Activated CD4-positive, alpha-beta T cell treated with anti-CD3 and anti-CD28 coated beads, Interleukin-2, amount 50 U/mL, for 1 hour (primary cell): ENCODE measurements at places on chromosomes 1 and 21.

DNA sequence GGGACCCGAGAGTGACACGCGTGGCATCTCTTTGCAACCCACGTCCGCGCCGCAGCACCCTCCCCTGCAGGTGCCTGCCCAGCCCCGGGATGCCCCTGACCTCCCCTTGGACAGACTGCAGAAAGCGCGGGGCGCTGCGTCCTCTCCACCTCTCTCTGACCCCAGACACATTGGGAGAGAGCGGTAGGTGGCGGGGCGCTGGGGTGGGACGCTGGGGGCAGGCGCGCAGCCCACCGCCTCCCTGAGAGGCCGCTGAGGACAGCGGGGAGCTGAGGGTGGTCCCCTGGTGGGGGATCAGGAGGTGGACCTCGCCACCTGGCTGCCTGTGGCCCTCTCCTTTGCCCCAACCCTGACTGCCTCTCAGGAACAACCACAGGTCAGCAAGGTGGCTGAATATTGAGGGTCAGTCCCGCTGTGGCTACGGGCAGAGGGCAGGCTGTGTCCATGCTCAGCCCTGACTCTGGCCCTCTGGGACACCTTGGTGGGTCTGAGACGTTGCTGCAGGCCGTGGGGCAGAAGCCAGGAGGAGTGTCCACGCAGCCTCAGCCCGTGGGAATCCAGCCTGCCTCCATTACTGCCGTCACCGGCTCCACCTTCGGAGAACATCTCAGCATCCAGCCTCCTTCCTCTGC lies 761 bp upstream of the UBE2J2 start:
- no peak for DNase-seq

DNA sequence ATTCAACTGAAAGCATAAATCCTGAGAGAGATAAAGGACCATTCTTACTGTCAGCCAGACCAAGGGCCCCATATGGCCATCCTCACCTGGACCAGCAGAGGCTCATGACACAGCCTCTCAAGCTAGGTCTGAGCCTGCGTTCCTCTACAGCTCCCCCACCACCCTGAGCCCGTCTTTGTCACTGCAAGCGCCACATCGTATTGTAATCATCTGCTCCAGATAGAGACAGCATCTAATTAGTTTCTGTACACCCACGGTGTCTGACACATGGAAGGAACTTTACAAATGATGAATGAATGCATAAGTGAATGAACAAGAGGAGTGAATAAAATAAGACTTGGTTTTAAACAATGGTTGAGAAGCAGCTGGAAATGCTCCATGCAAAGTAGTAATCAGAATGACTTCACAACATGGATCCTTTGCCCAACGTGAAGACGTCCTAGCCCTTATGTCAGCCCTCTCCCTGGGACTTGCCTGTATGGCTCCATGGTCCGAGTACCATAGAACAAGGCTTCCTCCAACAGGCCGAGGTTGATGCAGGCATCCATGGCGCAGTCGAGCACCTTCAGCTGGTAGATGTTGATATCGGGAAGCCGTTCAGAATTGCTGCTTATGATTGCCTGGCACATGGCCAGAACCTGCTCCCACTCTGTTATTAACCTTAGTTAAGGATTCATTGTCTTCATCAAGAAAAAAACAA lies 648.9 kb downstream of the SMYD3 start:
- no peak for DNase-seq

GRCh38 chr1:202227997-202228401 lies 34.4 kb downstream of the LGR6 start:
- DNase-seq: no peak

GRCh38 chr1:186974774-186975181 lies 146.0 kb downstream of the PLA2G4A start:
- no peak for DNase-seq

DNA sequence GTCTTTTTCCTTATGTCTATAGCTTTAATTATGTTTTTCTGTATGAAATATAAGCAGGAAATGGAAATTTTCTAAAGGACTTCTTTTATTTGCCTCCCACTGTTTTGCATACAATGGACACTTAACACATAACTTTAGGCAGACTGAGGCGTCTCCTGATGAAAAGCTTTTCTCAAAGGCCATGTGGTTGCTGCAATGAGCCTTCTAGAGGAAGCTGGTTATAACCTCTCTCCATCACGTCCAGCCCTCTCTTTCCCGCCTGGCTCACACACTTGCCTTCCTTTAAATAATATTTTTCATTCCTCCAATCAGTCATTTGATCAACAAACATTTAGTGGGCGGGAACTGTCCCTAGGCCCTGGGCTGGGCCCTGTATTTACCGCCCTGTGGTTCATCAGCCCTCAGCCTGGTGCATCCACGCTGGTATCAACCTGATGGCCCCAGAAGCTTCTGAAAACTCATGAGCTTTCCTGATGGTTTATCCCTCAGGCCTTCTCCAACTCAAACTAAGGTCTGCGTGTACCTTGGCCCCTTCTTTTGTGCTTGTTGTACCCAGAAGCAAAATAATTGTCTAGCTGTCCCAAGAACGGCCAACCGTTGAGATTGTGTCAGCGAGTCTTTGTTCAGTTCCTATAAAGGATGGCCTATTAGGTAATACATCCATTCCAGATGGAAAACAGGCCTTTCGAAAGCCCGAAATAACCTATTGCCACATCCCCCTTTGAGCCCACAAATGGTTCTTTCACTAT lies 75.3 kb upstream of the LYST start:
- no peak for DNase-seq

GRCh38 chr1:25568090-25568833 lies 24.9 kb downstream of the LDLRAP1 start:
- DNase-seq: no peak

GRCh38 chr1:44740179-44740617 lies 561 bp downstream of the KIF2C start:
- no peak for DNase-seq

GRCh38 chr1:25927521-25928265 lies 21.5 kb upstream of the STMN1 start:
- DNase-seq: no peak

DNA sequence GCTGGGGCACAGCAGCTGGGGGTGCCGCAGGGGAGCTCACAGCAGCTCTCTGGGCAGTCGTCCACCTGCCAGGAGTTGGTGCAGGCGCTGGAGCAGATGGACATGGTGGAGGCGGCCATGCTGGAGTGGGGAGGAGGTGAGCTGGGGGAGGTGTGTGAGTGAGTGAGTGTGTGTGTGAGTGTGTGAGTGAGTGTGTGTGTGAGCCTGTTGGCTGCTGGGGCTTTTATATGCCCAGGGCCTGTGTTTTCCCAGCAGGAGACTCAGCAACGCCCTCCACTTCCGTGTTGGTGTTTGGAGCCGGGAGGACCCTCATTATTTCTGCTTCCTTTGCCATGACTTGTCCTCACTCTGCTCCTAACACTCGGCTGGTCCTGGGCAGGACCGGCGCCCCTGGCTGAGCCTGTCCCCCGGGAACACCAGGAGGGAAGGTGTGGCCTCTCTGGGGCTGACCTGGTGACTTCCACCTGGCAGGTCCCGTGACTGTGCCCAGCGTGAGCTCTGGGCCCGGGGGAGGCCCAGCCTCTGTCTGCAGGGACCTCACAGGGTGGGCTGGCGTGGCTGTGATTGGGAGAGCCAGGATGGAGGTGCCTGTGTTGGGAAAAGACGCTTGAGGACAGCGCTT lies at the start of gene KRTAP10-2:
TSS of gene KRTAP10-2 (minus strand) at position 166 of the 622 bp plus-strand sequence. CDS start at position 119, 47 bp downstream.
- no peak for DNase-seq

- no peak for DNase-seq
Observed at GRCh38 chr1:42730002-42730401, 10.0 kb downstream of the CLDN19 start.

GRCh38 chr1:234899041-234899729 lies 229.5 kb downstream of the TOMM20 start:
- DNase-seq: no peak
